ENCODE measurements at places on chromosomes 4 and X.

DNA sequence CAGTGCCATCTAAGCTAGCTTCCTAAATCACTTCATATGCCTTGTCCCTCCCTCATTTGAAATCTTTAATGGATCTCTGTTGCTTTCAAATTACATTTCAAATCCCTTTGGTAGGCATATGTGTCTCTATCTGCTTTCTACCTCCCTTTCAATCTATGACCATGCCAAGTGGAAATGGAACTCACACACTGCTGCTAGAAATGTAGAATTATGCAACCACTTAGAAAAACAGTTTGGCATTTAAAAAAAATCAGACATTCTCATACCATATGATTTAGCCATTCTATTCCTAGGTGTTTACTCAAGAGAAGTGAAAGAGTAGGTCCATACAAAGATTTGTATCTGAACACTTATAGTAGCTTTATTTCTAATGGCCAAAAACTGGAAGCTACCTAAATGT lies 413.5 kb upstream of the INTU start:
- DNase-seq, result no peak

GRCh38 chrX:41273638-41274037 lies 60.3 kb upstream of the DDX3X start:
- no peak for DNase-seq

- DNase-seq, result peak; percentile 32
Observed at GRCh38 chrX:131677655-131678628, 134.1 kb downstream of the OR13H1 start.

GRCh38 chrX:22345884-22346283 lies 73.2 kb downstream of the CBLL2 start:
- DNase-seq, result no peak

- no peak for DNase-seq
Observed at GRCh38 chr4:120939693-120940092, 17.2 kb upstream of the PRDM5 start.

GRCh38 chr4:156886481-156886880 lies 85.1 kb downstream of the PDGFC start:
- DNase-seq, result no peak

- no peak for DNase-seq
Observed at GRCh38 chr4:158588777-158589176, 67.1 kb downstream of the RXFP1 start.

Measured in NCI-H69 (cell line).